ENCODE measurements at places on chromosomes 6 and 20.

- DNase-seq: peak; percentile 75
Measured at GRCh38 chr6:125995972-125996580, 9.7 kb downstream of the TRMT11 start.

GRCh38 chr6:53598265-53598907 is 53.5 kb upstream of the GCLC start:
- DNase-seq: no peak

DNA sequence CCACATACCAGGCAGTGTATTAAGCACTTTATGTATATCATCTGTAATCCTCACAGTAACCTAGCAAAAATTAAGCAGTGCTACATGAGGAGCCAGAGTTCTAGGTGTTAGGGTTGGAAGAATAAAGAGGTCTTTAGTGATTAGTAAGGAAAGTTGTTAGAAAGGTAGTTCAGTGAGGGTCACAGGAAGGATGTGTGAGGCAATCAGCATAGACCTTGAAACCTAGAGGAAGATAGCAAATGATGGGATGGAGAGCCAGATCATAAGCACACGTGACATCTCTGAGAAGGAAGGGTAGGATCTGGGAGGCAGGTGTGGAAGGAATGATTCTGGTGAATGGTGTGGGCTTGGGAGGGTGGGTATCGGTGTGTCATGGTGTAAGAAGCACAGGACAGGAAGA is 2.2 kb downstream of the KAT14 start:
- DNase-seq: no peak

DNA sequence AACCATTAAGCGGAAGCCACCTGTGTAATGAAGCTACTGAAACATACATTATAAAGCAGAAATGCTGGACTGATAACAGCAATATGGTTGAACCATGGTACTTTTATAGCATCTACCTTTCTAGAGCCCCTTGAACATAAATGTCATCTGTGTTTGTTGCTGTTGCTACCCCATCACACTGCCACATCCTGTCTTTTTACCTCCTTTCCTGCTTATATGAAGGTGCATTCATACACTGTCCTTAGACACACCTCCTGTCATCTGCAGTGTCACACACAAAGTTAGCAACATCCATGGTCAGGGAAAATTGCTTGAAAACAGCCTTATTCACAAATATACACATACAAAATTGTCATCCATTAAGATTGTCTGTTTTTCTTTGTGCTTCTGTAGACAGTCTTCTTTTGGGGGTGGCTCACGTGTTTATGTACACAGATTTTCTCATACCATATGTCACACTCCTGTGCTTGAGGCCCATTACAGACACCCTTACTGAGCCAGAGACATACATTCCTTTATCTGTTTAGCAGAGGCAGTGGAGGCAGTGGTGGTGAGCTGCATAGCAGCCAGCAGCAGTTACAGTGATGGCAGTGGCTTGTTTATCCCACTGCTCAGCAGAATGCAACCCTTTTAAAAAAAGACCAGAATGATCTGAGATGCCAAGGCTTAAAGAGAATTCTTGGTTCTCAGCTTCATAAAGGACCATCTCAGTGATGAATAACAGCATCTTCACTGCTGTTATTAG is 25.9 kb downstream of the C6orf62 start:
- no peak for DNase-seq

- no peak for DNase-seq
Measured at GRCh38 chr6:117200067-117200466, 65.3 kb upstream of the VGLL2 start.

- no peak for DNase-seq
Measured at GRCh38 chr20:25496968-25497401, 88.3 kb downstream of the NINL start.

DNA sequence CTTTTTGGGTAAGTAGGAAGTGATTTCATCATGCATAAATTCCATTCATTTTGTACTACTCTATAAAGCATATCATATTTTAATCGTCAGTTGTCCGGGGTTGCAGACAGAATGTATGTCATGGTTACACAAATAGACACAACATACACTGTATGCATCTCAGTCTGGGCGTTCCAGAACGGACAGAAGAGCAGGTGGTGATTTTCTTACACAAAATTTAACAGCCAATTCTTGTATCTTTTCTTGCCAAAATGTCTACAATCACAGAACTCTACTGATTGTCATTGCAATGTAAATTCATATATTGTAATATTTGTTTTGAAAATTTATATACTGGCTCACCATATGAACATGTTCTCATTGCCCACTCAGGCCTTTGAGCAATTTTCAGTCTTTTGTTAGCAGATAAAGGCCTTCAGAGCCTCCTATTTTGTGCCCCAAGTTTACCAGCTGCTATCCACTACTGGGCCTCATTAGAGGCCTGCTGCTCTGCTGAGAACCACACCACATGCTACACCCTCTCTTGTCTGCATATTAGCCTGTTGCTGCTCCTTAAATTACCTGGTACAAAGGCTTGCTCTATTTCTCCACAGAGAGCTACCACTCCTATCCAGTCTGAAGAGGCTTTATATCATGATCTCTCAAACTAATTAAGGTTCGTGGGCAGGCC is 61.5 kb downstream of the PRDM13 start:
- peak; percentile 42 for DNase-seq

DNA sequence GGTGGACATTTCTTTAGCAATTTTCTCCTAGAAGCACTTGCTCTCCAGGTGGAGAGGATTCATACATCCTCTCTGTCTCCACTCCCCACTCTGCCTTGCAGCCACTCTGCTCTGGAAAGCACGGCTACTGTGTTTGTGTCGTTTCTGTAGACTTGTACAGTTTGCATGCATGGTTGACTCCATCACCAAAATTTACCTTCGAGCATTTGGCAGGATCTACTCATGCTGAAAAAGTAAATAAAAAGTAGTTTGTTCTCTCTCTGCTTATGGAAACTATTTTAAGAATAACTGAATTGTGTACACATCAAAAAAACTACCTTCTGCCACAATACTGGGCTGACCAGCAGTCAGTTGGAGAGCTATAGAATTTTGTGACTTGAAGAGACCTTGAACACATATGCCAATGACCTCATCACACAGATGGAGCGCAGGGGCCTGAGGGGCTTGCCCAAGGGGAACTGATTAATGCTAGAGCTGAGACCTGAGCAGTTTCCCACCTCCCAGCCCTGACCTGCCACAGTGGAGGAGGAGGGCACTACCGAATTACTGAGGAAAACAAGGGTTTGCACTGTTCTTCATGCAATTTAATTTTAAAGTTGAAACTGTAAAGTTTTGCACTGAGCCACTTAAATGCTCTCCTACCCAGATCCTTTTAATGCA is 33.7 kb upstream of the FOXQ1 start:
- DNase-seq: no peak

DNA sequence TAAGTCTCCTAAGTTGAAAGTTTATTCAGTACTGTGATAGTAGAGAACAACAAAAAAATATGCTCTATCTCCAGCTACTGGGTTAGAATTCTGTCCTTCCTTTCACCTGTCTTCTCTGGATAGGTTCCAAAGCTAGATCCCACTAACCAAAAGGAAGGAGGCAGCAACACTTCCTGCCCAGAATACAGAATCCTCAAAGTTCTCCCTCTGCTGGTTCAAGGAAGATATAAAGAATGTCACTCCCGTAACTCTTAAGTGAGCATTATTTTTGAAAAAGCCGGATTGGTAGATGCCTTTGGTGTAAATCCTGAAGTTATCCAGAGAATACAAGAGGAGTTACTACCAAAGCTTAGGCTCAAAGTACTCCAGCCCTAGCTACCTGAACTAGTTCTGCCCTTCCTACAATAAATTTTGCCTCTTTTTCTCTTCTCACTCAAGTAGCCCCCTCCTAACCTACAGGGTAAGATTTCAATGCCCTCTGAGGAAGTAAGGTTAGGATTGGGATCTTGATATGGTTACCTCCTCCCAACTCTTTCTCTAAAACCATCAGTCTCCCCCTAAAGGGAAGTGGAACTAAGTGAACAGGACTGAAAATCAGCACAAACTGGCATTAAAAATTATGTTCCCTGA is 26.0 kb upstream of the CRIP3 start:
- no peak for DNase-seq

DNA sequence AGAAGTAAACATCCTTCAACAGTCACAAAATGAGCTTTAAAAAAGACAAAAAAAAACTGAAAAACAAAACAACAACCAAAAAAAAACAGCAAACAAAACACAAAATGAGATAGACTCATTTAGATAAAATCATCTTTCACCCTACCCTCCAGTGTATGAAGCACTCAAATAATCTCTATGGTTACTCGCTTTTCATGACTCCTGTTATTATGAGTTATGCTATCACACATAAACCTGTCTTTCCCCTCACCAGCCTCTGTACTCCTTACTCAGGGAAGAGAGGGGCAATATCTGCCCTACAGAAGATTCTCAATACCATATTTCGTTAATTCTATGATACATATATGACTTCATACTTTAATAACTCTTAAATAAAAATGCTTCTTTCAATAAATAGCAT is 158.2 kb downstream of the TPBG start:
- DNase-seq: no peak

DNA sequence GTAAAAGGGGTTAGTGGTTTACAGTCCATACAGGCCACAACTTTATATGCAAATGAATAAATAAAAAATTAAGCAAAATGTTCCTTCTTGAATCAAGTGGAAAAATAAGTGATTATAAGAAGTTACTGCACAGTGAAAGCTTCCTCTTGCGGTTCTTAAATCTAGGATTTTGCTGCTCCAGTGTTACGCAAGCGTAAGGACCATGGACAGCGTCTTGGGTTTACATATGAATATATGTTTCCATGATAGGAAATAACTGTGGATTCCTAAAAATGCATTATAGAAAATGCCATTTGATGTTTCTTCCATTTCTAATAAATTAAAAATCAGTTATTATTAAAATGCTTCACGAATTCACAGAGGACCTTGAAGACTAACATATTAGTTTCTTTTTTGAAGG is 176.6 kb upstream of the POU3F2 start:
- DNase-seq: no peak

Data from NCI-H345 (cell line).